ENCODE measurements at places on chromosomes 4 and X. TPM values are rescaled to one million over a fixed set of nuclear protein-coding genes. Genes with fewer than 3 reads are reported as not detected.

The FAT1 gene
- 14.9 TPM for total RNA-seq

The CENPC gene
- 13.3 TPM for total RNA-seq

The SRPK3 gene
- total RNA-seq = not detected

The XAGE3 gene
- total RNA-seq = not detected

The POU4F2 gene
- total RNA-seq = not detected

The FGFBP2 gene
- not detected for total RNA-seq

The SPARCL1 gene
- 0.32 TPM for total RNA-seq

The CRMP1 gene
- not detected for total RNA-seq

The GPRIN3 gene
- 1.8 TPM for total RNA-seq

The CSAG3 gene
- total RNA-seq = not detected

The ESX1 gene
- total RNA-seq = not detected

All from epithelial cell of umbilical artery (primary cell).